ENCODE measurements at places on chromosomes 7 and 10.

GRCh38 chr10:125060826-125061556, 99.4 kb downstream of the CTBP2 start:
- DNase-seq, result no peak

DNA sequence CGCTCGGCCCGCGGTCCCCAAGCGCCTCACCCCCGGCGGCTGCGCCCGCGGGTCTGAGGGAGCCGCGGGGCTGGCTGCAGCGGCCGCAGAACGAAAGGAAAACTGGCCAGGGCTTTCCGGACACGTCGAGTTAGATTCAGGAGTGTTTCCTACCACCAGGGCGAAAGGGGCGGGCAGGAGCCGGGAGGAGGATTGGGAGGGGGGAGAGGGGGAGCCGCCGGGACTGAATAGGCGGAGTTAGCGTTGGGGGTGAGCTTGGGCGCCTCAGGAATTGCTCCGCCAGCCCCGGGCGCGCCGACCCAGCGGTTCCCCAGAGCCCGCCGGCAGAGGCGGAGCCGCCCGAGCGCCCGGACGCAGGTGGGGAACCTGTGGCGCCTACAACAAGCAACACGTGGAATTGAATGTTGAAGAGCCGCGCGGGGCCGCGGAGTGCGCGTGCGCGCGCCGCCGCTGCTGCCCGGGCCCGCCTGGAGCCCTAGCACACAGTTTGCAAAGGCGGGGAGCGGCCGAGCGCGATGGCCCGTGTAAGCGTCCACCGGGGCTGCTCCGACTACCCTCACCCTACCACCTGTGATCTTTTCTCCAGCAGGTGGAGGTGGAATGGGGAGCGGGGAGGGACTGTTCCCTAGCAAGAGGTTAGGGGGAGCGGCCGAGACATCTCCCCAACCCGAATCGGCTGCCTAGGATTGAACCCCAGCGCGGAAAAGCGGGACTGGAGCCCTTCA, at the start of gene CADPS2:
TSS of gene CADPS2 (minus strand) at position 104 of the 725 bp plus-strand sequence. CDS start 123 bp downstream, outside the sequence.
- DNase-seq, result no peak

DNA sequence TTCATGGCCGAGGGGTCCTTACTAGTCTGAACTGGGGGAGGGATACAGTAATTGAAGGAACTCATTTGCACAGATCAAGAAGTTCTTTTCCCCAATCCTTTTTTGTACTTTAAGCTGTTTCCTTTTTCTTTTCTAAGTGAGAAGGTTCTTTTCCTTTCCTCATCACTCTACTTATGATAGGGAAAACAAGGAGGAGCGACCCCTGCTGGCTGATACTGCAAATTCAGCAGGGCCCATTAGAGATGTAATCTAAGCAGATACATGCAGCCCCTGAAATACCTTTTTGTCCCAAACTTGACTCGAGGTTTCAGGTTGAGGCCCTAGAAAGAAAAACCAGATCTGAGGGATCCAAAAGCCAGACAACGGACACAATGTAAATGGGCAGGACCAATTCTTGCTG, 305.5 kb downstream of the DNAJB9 start:
- peak; percentile 2 for DNase-seq

DNA sequence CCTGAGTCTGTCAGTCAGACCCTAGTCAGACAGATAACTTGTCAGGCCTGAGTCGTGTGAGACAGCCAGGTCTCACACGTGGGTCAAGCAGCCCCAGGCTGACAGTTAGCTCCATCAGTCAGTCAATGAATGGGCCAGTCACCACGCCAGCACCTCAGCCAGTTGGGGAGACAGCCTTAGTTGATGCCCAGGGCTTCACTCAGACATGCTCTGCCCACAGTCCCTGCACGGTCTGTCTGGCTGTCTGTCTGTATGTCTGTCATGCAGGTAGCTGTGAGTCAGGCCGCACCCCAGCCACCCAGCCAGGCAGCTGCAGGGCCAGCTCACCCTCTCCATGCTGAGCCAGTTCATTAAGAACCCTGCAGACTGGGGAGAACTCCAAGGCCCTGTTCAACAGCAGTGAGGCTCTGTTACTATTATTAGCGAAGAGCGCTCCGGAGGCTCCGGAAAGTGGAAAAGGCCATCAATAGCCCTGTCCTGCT, 141.1 kb upstream of the PCBD1 start:
- DNase-seq, result no peak

DNA sequence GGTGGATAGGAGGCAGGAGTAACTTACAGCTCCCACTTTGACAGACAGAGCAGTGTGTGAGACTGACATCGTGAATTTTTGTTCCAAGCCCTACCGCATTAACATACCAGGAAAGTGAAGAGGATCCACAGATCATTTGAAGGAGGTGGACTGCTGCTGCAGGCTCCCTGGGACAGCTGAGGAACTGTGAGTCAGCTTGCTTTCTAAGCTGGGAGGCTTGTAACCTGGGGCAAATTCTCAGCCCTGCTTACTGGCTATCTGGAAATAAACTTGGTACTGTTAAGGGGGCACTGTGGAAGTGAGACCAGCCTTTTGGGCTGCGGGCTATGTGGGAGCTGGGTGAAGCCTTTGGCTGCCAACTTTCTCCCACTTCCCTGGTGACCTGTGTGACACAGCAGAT, 1202.5 kb downstream of the DNAJB9 start:
- no peak for DNase-seq

- DNase-seq, result no peak
Measured at GRCh38 chr7:120741371-120742042, 116.4 kb downstream of the TSPAN12 start.

- DNase-seq, result peak; percentile 95
Measured at GRCh38 chr7:139915864-139916716, 87.0 kb downstream of the TBXAS1 start.

- DNase-seq, result no peak
Measured at GRCh38 chr10:118939211-118940007, 90.1 kb upstream of the NANOS1 start.

DNA sequence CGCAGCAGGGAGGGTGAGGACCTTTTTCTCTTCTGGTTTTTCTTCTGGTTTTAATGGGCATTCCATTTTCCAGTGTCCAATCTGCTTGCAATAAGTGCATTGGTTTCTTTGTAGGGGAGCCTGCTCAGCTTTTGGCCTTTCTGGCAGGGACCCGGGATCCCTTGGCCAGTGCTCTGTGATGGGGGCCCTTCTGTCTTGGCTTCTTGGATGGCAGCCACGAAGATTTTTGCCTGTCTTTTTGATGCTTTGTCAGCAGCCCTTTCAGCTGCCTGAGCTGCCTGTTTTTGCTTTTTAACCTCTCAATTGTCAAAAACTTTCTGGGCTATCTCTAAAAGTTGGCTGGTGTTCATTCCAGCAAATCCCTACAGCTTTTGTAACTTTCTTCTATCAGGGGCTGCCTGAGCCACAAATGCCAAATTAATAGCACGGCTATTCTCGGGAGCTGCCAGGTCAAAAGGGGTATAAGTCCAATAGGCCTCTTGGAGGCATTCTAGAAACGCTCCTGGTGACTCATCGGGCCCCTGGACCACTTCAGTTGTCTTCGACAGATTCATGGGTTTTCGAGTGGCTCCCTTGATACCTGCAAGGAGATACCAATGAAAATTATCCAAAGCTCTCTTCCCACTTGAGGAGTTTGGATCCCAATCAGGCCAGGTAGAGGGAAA, 179.9 kb upstream of the MBL2 start:
- DNase-seq, result no peak

DNA sequence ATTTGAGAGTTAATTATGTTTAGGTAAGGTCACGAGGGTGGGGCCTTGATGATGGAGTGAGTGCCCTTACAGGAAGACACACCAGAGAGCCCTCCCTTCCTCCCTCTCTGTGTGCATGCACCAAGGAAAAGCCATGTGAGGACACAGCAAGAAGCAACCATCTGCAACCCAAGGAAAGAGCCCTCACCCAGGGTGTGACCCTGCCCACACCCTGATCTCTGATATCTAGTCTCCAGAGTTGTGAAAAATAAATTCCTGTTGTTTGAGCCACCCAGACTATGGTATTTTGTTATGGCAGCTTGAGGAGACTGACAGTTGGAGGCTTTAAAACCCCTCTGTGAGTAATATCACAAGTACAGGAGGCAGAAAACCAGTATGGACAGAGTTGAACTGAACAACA, 15.0 kb upstream of the MCM10 start:
- DNase-seq, result no peak

DNA sequence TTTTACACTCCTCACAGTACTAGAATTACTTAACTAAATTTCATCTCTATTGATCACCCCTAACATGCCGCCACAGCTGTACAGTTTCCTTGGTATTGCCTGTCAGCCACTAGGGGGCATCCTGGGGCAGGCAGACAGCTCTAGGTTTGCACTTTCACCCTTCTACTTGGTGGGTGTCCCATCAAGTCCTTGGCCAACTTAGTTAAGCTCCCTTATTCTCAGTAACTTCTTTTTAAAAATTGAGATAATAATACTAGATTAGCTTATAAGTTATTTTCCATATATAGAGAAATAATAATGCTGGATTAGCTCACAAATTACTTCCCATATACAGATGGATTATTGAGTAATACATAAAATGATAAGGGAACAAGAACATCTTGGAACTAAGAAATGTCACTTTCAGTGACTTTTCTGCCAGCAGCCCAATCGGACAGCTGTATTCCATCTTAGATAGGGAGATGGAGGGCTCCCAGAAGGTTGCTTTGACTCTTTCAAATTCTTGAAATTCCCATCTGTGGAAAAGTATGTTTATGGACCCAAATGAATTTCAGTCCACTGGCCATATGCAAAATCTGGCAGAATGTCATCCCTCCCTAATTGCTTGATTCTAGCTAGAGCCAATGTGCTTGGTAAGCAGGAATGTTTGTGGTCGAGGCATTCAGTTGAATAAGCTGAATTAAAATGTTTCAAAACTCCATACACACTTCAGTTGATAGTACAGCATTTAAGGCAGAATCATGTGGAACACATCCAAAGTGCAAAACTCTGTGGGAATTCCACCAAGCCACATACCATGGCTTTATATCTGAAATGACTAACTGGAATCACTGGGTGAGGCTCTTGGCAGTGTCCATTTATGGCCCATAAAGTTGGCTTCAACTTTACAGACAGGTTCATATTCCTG, 309.7 kb downstream of the CSTF2T start:
- peak; percentile 98 for DNase-seq

GRCh38 chr7:154978017-154978416, 24.9 kb downstream of the PAXIP1 start:
- DNase-seq, result no peak

DNA sequence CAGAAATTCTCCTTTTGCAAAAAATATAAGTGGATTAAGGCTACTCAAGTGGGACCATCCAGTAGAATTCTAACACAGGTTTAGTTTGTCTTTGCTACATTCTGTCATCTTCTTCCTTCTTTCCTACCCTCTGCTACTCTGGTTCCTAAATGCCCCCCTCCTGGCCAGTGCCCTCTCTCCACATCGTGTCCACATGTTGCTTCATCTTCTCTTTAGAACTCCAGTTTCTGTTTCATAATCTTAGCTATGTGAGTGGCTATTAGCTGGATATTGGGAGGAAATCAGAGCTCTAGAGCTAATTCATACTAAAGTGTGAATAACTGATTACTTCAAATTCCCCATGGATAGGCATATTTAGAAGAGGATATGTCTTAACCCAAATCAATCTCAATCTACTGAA, 528.5 kb downstream of the LRMDA start:
- DNase-seq, result no peak

DNA sequence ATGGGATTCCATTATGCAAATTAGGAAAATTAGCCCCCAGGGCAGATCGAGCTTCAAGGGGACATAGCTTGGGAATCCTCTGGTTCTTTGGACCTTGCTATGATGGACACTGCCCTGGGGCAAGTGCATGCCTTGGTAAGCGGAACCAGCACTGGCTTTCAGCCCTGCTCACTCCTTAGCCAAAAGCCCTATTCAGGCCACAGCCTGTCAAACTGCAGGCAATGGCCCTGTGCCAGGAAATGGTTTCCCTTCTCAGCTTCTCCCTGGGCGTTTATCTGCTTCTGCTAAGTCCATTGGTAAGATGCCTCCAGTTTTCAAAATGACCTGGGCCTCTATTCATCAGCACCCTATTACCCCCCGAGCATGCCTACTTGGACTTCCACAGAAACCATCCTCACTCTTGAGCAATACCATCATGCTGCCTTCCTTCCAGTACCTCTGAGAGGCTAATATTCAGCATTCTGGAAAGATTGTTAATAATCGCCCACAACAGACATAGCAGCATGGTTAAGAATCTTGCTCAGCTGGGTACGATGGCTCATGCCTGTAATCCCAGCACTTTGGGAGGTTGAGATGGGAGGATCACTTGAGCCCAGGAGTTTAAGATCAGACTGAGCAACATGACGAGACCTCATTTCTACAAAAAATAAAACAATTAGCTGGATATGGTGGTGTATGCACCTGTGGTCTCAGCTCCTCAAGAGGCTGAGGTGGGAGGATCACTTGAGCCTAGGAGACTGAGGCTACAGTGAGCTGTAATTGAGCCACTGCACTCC, 918.6 kb upstream of the AUTS2 start:
- no peak for DNase-seq

DNA sequence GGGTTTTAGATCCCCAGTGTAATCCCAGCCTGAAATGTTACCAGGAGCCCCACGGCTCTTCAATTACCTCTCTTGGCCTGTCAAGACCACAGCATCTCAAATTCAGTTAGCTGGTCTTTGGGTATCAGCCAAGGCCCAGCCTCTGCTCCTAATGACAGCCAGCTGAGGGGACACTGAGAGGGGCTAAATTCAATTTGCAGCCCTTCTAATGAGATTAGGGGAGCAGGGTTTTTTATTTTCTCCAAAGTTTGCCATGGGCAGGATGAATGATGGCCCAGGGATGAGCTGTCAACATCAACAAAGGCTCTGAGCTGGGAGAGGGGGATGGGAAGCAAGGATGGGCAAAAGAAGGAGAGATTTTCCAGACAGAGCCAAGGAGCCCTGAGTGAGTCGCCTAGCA, 116.8 kb upstream of the TBX20 start:
- no peak for DNase-seq

DNA sequence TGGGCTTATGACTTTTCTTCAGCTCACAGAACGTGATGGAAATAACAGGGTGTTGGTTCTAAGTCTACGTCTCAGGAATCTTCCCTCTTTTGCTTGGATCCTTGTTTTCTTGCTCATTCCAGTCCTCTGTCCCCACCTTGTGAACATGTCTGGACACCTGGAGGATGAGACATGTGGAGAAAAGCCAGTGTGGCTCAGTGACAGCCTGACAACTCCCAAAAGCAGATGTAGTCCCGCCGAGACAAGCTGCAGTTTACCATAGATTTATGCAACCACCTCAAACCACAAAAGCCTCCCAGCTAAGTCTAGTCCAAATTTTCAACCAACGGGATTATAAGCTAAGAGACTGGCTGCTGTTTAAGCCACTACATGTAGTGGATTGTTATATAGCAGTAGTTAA, 476.1 kb downstream of the SH2D4B start:
- DNase-seq, result no peak

DNA sequence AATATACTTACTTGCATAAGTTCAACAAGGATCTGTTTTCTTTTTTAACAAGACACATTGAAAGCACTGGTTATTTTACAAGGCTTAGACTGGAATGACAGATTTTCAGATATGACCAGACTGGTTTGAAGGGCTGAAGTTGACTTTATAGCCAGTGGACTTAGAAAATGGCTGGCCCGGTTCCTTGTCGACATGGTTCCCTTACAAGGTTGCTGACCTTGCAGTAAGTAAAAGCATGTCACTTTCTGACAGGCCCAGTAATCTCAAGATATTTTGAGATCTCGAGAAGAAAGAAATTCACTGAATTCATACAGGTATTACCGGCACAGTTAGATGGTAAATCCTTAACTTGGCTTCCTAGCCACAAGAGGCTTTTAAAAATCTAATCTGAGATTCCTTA, 136.5 kb downstream of the COBL start:
- no peak for DNase-seq

GRCh38 chr10:114550756-114551635, 107.1 kb downstream of the ABLIM1 start:
- no peak for DNase-seq
